Stimulated activated CD8-positive, alpha-beta memory T cell treated with anti-CD3 and anti-CD28 coated beads, Interleukin-7, amount 100 ng/mL, for 1 hour (primary cell): ENCODE measurements at places on chromosomes 6 and 20.

- no peak for DNase-seq
Observed at GRCh38 chr6:51738614-51739013, 348.8 kb downstream of the PKHD1 start.

DNA sequence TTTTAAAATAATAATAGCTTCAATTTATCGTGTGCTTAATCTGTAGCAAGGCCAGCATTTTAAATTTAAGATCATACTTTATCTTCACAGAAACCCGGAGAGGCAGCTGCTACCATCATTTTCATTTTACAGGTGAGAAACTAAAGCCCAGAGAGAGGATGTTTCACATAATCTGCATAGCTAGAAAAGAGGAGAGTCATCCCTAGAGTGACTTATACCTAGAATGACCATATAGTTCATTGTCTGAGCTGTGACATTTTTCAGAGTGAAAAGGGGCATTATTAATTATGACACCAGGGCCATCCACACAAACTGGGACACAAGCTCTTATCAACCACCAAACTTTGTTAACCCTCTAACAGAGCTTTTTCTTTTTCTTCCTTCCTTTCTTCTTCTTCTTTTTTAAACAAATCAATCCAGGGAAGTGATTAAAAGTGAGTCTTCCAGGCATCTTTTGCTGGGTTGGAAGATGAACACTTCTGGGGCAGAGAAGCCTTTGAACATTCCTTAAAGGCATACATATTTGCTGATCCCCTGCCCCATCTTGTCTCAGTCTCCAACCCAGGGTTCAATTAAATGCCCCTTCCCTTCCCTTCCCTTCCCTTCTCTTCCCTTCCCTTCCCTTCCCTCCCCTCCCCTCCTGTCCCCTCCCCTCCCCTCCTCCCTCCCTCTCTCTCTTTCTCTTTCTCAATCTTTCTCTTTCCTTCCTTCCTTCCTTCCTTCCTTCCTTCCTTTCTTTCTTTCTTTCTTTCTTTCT is 272.5 kb upstream of the JAG1 start:
- no peak for DNase-seq

- DNase-seq, result no peak
Observed at GRCh38 chr20:55166063-55166462, 690.7 kb downstream of the DOK5 start.

- no peak for DNase-seq
Observed at GRCh38 chr6:135088818-135089809, 34.5 kb upstream of the HBS1L start.

DNA sequence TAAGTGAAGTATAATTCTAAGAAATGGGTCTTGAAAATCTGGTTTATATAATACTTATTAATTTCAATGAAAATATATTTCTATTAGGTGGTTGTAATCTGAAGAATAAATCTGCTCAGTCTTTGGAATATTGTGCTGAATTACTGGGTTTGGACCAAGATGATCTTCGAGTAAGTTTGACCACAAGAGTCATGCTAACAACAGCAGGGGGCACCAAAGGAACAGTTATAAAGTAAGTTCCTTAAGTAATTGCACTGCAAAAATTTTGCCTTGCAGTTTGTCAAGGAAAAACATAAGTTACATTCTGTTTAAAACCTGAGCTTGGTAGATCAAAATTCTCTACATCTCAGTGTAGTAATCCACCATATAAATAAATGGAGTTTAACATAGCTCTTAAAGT is 106.0 kb downstream of the MYO6 start:
- DNase-seq, result no peak

DNA sequence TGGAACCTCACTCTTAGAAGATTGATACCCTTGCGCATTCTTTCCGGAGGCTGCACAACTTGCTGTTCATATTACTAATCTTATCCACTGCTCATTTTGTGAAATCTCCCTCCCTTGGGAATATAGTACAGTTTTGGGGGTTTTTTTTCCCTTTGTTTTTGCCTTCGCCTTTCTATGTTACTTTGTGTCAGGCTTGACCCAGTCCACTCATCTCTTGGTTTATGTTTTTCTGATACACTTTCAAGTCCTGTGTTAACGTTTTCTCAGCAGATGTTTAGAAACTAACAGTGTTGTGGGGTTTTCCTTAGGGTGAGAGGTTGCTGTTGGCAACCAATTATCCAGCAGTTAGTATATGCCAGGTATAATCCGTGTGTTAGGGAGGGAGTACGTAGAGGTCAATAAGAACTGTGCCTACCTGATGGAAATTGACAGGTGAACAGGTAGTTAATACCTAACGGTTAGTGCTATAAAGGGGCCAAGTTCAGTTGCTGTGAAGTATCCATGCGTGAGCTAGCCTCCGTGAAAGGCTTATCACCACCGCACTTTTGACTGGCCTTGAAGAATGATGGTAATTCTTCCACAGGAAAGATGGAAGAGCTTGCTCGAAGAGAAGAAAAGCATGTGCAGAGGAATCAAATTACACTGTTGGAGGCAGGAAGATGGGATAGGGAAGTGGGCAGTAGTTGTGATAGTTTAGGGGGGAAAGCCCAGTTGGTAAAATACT is 1.4 kb downstream of the NFYA start:
- DNase-seq, result no peak

- DNase-seq, result no peak
Observed at GRCh38 chr6:39333644-39334438, 11.3 kb upstream of the KCNK16 start.

DNA sequence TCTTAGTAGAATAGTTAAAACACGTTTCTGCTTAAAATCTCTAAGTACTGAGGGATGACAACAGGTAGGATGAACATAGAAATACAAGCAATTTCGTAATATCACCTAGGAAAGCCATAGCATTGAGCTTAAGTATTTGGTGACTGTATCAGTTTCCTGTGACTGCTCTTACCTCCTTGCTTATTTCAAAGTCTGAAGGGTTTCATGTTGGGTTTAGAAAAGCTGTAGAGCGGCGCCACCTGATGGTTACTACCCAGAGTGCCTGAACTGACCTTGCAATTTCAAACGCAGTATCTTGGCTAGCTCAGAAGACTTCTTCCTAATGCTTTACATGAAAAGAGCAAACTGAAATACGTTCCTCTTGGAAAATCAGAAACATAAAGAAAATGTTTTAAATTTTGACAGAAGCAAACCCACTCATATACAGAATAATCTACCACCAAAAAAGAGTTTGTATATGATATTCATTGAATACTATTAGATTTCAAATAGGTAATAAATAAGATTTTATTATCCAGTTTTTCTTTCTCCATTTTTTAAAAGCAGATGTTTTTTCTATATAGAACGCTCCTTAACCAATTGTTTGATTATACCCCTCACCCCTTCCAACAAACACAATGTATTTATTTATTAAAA is 82.3 kb upstream of the RIPOR2 start:
- DNase-seq, result peak; percentile 72

- DNase-seq, result no peak
Observed at GRCh38 chr6:128403618-128404444, 116.6 kb downstream of the PTPRK start.

GRCh38 chr20:44959082-44959637 is 1.0 kb downstream of the TOMM34 start:
- DNase-seq, result no peak

DNA sequence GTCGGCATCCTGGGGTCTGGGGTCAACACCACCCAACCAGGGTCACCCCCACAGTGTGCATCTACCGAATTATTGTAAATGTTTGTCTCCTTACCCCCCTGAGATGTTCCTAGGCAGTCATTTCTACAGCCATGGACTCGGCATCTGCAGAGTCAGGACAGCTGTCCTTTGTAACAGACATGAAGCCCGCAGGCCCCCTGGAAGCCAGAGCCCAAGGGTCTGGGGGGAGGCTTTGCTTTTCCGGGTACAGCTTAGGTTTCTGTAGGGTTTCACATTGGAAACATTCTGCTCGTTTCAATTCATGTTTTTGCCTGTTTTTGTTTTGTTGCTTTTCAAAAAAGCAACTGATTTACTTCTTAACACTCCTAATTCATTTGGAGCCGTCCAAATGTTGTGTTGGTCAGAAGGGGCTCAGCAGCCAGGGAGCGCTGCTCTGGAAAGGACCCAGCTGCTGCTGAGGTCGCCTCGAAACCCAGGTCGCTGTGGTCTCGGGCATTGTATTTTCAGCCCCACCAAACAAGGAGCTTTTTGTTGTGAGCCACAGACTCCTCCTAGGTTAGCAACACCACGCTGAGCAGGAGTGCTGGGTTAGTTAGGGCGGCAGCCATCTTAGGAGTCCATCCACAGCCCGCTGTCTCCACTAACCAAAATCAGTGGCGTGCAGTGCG is 160.4 kb downstream of the TMEM242 start:
- no peak for DNase-seq

DNA sequence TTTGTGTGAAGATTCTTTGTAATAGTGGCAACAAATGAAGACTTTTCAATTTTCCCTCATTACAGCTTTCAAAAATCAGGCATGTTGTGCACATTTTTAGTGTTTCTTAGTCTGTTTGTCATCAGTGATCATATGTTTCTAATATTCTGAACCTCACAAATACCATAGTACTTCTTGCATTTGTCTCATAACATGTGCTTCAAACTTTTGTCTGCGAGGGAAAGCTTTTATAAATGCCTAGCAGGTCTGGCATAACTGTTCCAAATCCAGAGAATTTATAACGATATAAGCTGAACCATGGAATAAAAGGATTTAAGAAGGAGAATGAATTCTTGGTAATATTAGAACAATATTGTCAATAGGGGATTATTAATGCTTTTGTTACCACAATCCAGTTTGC is 670.2 kb downstream of the RFPL4B start:
- DNase-seq, result no peak

GRCh38 chr6:31243508-31243907 is 28.4 kb downstream of the HLA-C start:
- DNase-seq, result no peak

- no peak for DNase-seq
Observed at GRCh38 chr20:62965363-62965771, 12.9 kb downstream of the SLC17A9 start.

DNA sequence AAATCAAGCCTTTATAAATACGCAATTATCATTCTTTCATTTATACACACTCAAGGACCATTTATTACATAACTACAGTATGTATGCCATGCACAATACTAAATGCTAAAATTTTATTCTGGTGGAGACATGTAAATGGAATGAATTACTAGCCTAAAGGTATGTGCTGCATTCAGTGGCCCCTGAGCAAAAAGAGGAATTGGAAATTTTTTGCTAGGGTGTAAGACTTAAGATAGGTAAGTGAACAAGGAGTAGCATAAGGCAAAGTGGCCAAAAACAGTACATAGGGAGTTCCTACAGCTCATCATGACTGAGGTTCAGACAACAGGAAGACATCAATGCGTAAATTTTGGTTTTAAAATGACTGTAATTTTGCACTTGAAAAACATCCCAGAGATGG is 2.3 kb upstream of the MTFR2 start:
- no peak for DNase-seq

DNA sequence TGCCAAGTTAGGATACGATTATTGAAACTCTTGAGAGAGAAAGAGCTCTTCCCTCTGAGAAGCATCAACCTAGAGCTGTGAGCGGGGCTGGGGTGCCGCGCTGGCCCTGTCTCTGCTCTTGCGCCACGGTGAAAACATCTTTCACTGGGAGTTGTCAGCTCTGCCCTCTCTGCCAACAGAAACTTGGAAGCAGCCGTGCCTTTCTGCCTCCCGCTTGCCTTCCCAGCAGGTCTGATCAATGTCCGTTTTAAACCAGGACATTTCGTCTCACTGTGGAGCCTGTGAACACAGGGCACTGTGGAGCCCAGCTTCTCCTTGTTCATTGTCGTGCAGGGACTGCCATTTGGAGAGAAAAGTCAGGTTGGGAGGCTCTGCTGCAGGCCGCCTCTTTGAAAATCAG is 249.2 kb upstream of the PMEPA1 start:
- DNase-seq, result no peak

DNA sequence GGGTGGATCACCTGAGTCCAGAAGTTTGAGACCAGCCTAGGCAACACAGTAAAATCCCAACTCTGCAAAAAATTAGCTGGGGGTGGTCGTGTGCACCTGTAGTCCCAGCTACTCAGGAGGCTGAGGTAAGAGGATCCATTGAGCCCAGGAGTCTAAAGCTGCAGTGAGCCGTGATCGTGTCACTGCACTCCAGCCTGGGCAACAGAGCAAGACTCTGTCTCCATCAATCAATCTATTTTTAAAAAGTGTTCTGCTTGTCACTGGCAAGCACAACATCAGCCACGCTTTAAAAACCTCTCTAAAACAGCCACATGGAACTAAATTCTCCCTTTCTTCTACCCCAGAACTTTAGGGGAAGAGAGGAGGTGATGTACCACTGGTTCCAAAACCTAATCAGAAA is 131.6 kb upstream of the RREB1 start:
- no peak for DNase-seq

DNA sequence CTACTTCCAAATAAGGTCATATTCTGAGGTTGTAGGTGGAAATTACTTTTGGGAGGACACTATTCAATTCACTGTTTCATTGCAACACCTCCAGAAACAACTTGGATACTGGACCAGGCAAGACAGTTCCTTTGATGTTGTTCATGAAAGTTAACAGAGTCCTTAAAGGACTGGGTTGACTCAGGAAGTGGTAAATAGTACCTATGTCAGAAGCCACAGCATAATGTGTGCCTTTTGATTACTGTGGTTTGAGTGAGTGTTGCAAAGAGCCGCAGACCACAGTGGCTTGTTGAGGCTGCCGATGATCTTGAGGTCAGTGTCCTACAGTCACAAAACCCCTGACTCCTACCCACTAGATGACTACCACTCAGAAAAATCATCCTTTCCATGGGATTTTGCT is 10.9 kb downstream of the IL20RA start:
- peak; percentile 14 for DNase-seq

- no peak for DNase-seq
Observed at GRCh38 chr6:110557199-110557598, 80.8 kb upstream of the SLC22A16 start.

- no peak for DNase-seq
Observed at GRCh38 chr20:38855356-38855755, 49.9 kb downstream of the PPP1R16B start.

DNA sequence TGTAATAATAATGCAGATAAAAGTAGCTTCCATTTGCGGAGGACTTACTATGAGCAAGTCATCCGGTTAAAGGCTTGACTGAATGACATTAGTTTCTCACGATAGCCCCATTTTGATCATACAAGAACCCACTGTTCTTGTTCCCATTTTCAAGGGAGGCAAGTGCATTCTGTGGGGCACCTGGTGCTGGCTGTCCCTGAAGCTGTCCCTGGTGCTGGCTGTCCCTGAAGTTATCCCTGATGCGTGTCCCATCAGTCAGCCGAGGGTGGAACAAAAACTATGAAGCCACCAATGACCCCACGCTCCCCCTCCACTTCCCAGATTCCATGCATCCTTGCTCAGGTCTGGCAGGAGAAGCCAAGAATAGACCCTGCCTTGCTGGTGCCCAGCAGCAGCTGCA is 95.3 kb downstream of the EDN3 start:
- no peak for DNase-seq

DNA sequence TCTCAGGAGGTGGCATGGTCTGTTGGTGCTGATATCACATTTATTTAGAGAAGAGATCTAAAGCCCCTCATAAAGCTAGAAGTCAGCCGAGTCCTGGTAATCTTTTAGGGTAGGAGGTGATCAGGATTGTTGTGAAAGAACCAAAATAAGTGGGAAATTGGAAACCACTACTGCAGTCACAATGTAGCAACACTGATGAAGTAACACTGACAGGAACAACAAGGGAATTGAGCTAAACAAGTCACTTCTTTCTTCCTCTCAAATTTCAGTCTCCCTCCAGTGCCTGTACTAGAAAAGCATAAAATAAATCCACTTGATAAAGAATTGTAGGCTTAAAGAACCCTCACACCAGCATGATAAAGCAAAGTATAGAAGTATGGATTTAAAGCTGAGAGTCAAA is 1509.0 kb downstream of the GRIK2 start:
- no peak for DNase-seq
